Hematopoietic multipotent progenitor cell treated with erythropoietin and hydrocortisone succinate and interleukin-3 and kit ligand, for 6 days (in vitro differentiated cells): ENCODE measurements at places on chromosomes 12 and 14.
A peak's percentile ranks its signal among the peaks of the same experiment; 100 is the strongest.

DNA sequence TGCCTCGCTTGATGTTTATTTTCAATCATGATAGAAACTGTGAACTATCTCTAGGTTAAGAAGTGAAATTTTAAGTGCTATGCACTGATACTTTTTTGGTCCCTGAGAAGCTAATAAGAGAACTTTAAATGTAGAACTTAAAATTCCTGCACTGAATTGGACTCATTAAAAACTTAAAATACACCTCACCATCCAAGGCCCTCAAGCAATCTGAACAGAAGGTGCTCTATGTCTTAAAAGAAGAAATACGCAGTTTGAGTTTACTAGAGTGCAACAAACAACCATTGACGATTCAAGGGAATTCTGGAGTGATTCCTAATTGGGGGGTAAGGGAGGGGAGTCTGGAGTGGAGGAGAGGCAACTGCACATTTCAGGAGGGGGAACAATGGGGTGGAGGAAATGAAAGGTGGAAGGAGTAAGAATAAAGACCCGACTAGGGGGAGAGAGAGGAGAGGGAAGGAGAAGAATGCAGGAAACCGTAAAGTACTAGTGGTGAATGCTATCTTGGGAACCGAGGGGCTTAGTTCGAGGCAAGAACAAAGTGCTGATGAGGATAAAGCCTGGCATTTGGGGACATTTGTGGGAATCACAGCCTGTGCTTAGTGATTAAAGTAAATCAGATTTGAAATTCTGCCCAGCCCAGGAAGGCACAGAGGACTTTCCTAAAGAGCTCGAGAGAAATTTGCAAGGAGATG is 389.7 kb downstream of the AACS start:
- no peak for DNase-seq

DNA sequence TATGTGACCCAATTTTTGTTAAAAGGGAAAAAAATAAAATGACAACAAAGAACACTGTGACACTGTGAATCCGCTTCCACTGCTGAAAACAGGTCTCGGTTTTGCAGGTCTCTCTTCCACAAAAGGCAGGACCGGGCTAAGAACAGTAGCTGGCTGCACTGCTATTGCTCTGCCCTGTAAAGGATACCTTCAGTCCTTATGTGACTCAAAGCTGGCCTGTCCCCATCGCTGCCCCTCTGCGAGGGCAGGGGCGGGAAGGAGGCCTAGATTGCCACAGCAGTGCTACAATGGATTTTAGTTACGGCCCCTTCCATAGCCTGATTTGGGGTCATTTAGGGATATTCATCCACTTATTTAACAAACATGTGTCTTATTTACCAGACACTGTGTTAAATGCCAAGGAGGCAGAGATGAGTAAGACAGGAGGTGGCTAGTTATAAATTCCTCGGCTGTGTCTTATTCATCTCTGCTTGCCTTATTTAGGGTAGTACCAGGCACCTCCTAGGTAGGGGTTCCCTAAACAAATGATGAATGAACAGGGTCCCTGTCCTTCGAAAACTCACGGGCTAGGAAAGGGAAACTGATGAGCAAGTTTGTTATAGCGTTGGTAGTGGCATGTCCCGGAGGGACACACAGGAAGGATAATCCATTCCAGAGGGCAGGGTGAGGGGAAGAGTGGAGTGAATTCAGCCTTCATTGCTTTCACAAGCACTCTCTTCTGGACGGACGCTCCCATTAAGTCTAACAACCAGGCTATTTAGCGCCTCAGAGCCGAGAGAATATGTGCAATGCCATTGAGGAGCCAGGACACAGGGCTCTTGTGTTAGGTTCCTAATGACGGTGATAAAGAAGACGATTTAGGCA is 73.3 kb downstream of the EID3 start:
- DNase-seq: no peak

DNA sequence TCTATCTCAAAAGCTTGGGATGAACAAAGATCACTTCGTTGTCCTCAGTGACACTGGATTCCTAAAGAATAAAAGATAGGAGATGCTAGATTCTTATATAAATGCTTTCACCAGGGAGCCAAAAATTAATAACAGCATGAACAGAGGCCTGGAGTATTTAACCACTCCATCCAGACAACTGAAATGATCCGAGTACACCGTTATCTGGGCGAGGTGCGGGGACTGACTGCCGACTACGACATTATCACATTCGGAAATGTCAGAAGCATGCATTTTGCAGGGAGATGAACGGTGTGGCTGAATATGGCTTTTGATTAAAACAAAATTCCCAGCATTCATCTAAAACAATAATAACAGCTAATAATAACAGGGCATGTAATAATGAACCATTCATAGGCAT is 56.6 kb downstream of the TRPV4 start:
- DNase-seq: no peak

DNA sequence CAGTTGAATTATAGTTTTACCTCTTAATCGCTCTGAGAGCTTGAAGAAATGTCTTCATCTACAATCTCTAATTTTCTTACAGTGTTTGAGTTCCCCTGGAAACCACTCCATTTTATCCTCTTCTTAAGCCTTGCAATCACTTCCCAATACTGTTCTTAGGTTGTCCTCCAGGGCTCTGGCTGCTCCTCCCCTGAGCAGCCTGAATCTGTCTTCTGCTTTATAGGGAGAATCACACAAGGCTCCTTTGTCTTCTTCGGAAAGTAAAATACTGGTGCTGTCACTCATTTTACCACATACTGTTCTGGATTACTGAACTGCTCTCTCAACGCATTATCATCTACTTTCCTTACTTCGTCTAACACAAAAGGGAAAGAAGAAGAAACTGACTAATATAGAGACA is 133.7 kb downstream of the MDGA2 start:
- no peak for DNase-seq

GRCh38 chr14:92579244-92579936 is 65.8 kb downstream of the RIN3 start:
- DNase-seq: no peak

DNA sequence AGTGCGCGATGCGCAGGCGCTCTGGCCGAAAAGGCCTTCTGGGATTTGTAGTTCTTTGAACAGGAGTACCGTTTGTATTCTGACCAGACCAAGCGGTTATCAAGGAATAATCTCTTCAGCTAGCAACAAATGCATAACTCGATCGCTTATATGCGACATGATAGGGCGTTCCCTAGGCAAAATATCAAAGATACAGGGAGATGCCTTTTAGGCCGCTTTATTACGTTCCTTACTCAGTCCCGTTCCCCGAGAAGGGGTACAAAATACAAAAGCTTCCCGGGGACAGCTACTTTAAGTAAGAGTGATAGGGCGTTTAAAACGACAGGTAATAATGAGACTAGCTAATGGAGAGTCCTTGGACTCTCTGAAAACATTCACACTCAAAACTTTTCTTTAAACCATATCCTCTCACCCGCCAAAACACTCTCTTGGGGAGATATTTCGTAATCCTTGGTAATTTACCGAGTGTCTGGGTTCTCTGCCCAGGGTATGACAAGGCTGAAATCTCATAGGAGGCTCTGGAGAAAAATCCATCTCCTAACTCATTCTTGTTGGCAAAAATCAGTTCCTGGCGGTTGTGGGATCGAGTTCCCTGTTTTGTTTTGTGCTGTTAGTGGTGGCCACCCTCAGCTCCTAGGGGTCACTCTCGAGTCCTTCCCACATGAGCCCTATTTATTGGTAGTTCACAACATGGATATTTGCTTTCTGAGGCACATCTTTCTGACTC is 412 bp upstream of the SNW1 start:
- DNase-seq: peak; percentile 67

DNA sequence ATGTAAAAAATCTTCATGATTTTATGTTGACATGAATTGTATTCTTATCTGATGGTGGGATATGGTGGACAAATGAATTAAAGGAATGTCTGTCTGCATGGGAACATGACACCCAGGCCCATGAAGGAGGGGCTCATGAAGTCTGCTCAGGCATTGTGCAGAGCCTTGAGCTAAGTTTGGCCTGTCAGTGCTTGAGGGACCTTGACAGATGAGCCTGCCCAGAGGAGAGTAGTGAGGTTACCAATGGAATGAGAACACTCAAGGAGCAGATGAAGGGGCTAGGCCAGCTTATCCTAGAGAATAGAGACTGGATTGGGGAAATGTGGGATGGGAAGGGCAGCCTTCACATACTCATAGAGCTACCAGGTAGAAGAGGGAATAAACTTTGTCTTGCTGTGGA is 68.8 kb downstream of the TMX1 start:
- DNase-seq: no peak

GRCh38 chr14:75753696-75754095 is 92.7 kb downstream of the TTLL5 start:
- DNase-seq: no peak

DNA sequence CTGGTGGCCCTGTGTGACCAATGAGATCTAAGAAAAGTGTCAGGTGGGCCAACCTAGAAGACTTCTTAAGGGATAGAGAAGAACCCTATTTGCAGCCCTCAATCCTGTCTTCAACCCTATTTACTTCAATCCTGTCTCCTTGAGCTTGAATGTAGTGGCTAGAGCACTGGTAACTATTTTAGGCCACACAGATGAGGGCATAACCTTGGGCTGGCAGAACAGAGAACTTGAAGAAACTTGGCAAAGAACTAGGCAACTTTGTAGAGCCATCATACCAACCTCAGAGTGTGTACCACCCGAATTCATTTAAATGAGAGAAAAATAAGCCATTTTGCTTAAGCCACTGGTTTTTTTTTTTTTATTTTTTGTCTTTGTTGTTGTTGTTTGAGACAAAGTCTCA is 94.8 kb downstream of the TMTC1 start:
- no peak for DNase-seq

- DNase-seq: peak; percentile 84
Observed at GRCh38 chr14:55124774-55125386, 4.2 kb upstream of the LGALS3 start.
